ENCODE measurements at places on chromosomes 6 and 20.

GRCh38 chr6:1667012-1667804 is 57.5 kb downstream of the FOXC1 start:
- no peak for DNase-seq

GRCh38 chr6:26322645-26323482 is 42.1 kb upstream of the BTN3A2 start:
- no peak for DNase-seq

DNA sequence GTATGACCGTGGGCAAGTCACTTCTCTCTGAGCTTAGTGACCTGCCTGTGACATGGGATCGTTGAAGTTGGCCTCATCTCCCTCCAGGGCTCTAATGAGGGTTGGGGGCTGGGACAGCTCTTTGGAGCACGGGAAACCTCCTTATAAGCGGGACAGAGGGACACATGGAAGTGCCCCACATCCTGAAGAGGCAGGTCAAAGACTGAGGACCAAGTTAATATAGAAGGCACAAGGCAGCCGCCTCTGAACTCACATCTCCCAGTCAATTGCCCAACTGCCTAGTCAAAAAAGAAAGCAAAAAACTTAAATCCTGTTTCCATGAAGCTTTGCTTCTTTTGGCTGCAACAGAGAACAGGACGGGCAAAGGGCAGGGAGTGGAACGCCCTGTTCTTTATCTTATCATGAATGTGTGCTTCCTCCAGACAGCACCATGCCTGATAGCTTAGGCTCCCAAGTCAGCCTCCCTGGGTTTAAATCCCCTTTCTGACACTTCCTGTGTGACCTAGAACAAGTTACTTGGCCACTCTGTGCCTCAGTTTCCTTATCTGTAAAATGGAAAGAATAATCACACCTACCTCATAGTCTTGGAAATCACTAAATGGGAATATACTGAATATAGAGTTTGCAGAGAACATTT is 27.1 kb downstream of the LBP start:
- DNase-seq, result no peak

GRCh38 chr20:52748990-52749389 is 223.2 kb upstream of the TSHZ2 start:
- DNase-seq, result no peak

- no peak for DNase-seq
Observed at GRCh38 chr6:99295276-99295675, 54.2 kb downstream of the FAXC start.

- no peak for DNase-seq
Observed at GRCh38 chr6:1917626-1918371, 308.1 kb downstream of the FOXC1 start.

DNA sequence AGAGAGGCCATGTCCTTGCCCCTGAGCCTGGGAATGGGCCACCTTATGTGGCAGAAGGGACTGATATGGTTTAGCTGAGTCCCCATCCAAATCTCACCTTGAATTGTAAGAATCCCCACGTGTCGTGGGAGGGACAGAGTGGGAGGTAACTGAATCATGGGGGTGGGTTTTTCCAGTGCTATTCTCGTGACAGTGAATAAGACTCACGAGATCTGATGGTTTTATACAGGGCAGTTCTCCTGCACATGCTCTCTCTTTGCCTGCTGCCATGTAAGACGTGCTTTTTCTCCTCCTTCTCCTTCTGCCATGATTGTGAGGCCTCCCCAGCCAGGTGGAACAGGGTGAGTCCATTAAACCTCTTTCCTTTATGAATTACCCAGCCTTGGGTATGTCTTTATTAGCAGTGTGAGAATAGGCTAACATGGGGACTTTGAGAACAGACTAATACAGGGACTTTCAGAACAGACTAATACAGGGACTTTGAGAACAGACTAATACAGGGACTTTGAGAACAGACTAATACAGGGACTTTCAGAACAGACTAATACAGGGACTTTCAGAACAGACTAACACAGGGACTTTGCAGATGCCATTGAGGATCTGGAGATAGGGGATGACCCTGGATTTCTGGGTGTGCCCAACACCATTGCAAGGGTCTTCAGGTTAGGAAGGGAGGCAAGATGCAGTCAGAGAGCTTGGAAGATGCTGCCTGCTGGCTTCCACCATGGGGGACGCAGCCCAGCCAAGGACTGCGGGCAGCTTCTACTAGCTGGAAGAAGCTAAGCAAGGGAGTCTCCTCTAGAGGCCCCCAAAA is 86.9 kb downstream of the RAMACL start:
- DNase-seq, result no peak

DNA sequence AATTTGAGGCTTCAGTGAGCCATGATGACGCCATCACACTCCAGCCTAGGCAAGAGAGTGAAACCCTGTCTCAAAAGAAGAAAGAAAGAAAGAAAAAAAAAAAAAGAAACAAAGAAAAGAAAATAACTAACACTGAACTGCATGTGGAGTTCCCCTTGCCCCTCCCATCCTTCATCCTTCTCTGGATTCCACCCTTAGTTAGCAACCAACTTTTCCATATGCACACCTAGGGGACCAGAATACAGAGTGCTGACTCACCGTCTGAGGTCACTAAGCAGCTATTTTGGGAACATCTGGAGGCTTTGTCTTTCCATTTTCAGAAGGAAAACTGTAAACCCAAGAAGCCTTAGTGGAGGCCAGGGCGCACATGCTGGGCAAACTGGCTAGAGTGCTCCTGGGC is 257.4 kb downstream of the MAFB start:
- no peak for DNase-seq

- DNase-seq, result no peak
Observed at GRCh38 chr20:17957505-17958363, 10.9 kb downstream of the SNX5 start.

Data from cortex of kidney (tissue), 1 donor.